DMS79 (cell line): ENCODE measurements at places on chromosomes 5 and 9.
A peak's percentile ranks its signal among the peaks of the same experiment; 100 is the strongest.

DNA sequence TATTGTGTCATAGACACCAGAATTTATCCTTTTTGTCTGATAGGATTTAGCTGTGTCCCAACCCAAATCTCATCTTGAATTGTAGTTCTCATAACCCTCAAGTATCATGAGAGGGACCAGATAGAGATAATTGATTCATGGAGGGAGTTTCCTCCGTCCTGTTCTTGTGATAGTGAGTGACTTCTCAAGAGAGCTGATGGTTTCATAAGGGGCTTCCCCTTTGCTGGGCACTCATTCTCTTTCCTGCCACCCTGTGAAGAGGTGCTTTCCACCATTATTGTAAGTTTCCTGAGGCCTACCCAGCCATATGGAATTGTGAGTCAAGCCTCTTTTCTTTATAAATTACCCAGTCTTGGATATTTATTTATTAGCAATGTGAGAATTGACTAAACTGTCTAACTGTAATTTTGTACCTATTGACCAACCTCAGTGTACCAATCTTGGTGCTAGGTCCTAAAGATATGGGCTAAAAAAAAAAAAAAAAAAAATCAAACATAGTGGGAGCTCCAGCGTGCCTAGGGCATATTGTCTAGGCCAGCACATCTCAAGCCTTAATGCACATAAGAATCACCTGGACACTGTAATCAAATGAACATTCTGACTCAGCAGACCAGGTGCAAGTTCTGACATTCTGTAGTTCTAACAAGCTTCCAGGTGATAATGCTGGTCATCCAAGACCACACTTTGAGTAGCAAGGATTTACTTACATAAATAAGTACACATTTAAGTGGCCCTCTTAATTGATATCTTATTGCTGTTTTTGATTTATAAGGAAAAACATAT is 30.5 kb downstream of the ST8SIA4 start:
- DNase-seq, result no peak

GRCh38 chr9:113454914-113455761 is 8.4 kb upstream of the RGS3 start:
- peak; percentile 34 for DNase-seq

DNA sequence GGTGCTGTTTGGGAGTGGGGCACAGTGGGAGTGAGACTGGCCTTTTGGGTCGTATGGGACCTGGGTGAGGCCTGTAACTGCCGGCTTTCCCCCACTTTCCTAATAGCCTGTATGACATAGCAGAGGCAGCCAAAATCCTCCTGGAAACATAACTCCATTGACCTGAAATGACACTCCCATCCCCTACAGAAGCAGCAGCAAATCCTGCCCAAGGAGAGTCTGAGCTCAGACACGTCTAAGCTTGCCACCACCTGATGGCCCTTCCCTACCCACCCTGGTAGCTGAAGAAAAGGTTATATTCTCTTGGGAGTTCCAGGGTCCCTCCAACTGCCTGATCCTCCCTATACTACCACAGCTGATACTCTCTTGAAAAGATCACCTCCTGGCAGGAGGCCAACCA is 179.8 kb upstream of the ARRDC3 start:
- no peak for DNase-seq

DNA sequence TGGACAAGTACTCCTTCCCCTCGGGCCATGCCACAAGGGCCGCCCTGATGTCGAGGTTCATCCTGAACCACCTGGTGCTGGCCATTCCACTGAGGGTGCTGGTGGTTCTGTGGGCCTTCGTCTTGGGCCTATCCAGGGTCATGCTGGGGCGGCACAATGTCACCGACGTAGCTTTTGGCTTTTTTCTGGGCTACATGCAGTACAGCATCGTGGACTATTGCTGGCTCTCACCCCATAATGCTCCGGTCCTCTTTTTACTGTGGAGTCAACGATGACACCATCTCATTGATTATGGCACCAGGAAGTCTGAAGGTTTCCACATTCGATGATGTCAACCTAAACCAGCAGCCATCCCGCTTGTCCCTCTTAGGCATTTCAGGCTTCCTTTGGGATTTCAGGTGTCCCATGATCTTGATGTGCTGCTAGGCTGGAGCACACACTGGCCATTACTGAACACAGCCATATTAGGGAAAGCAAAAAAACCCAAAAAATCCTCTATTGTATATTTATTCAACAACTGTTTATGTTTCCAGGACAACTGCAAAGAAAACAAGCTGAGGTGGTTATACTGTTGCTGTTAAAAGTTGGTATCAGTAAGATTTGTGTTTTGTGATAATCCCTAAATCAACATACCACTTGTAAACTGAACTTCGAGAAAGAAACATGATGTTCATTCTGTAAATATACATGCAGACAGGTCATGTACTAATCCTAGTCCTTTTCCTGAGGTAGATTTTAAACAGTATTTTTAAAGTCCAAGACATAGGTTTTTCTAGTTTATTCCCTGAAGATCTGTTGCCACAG is 1.1 kb downstream of the PLPP6 start:
- no peak for DNase-seq

- no peak for DNase-seq
Measured at GRCh38 chr5:53053364-53053763, 56.2 kb downstream of the MOCS2 start.
